ENCODE measurements at places on chromosomes 1 and 21. TPM values are rescaled to one million over a fixed set of nuclear protein-coding genes. Genes with fewer than 3 reads are reported as not detected.

The IKBKE gene
- total RNA-seq: 6.1 TPM

The BARHL2 gene
- 0.11 TPM for total RNA-seq

The SPATA21 gene
- total RNA-seq: not detected

The SPRR2F gene
- 0.76 TPM for total RNA-seq

The FAM43B gene
- total RNA-seq: not detected

The FCGR1A gene
- not detected for total RNA-seq

The KPRP gene
- total RNA-seq: not detected

The SPRR3 gene
- total RNA-seq: not detected

The NFIA gene
- 24.9 TPM for total RNA-seq

The S100B gene
- not detected for total RNA-seq
